ENCODE measurements at places on chromosomes 2 and 18.

GRCh38 chr2:50596515-50596914 lies 435.4 kb downstream of the NRXN1 start:
- DNase-seq: no peak

DNA sequence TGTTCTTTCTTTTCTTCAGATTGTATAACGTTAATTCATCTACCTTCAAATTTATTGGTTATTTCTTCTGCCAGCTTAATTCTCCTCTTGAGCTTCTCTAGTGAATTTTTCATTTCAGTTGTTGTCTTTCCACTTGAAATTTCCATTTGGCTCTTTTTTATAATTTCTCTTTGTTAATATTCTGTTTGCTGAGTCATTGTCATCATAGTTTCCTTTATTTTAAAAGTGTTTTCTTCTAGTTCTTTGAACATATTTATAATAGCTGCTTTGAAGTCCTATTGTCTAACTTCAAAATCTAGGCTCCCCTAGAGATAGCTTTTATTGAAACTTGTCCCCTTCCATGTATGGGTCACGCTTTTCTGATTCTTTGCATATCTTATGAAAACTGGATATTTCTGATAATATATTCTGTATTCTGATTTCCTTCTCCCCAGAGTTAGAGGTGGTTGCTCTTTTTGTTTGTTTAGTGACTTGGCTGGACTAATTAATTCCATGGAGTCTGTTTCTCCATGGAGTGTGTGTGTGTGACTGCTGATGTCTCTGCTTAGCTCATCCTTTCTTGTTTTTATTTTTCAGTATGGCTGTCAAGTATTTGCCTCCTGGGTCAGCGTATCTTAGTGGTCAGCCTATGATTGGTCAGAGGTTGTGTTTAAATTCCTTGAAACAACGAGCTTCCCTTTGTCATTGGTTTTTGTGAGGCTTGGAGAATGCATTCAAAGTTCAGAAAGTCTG lies 47.6 kb downstream of the DIS3L2 start:
- no peak for DNase-seq

GRCh38 chr18:2985628-2986027 lies 27.3 kb downstream of the LPIN2 start:
- DNase-seq: no peak

DNA sequence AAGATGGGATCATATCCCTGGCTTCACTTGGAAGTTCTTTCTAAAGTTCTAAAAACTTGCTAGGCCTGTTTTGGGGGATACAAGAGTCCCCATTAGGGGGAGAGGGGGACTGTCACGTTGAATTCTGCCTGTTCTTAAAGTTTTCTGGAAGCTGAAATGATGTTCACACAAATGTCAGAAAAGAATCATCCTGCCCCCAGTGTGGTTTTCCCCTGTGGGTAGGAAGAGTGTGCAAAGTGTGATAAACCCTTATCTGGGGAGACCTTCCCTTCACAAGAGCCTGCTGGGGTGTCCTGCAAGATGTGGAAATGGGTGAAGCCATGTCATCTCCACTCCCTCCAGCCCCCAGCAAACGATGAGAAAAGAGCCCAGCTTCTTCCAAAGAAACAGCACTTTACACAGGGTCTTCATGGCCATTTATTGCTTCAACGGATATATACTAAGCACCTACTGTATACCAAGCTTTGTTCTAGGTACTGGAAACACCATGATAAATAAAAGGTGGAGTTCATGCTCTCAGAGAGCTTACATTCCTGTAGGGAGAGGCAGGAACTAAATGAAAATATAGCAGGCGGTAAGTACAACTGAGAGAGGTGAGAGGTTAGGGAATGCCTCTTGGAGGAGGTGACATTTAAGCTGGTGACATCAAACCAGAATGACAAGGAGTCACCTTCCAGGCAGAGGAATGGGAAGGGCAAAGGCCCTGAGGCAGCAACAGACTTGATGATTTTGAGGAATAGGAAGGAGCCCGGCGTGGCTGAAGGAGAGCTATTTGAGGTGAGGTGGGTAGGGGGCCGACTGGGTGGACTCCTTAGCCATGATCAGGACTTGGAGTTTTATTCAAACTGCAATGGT lies 1.6 kb downstream of the MFSD2B start:
- no peak for DNase-seq

DNA sequence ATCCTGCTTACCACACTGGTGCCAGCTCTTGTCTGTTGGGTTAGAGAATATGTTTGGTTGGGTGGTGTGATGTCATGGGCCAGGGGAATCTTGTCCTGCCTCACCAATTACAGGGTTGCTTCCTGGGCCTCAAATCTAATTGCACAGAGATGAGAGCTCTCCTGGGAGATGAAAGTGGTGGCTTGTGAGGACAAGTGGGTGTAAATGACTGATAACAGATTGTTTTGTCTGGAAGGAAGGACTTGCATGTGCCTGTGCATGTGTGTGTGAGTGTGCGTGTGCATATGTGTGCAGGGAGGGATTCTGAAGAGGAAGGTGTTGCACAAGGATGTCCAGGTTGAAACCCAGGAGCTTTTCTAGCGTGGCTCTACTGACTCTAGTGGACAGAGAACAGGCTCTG lies 271.9 kb downstream of the LOXHD1 start:
- DNase-seq: no peak

GRCh38 chr18:63708650-63709049 lies 5.9 kb downstream of the SERPINB11 start:
- no peak for DNase-seq

DNA sequence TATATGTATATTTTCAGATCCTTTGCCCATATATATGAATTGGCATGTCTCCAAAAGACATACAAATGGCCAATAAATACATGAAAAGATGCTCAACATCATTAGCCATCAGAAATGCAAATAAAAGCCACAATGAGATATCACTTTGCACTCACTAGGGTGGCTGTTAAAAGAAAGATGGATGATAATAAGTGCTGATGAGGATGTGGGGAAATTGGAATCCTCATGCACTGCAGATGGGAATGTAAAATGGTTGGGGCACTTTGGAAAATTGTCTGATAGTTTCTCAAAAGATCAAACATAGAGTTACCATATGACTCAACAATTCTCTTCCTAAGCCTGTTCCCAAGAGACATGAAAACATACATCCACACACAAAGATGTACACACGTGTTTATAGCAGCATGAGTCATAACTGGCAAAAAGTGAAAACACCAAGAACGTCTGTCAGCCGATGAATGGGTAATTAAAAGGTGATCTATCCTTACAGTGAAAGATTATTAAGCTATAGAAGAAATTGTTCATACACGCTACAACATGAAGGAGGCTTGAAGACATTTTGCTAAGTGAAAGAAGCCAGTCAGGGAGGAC lies 19.7 kb downstream of the NGEF start:
- no peak for DNase-seq

GRCh38 chr2:205077159-205077558 lies 531.9 kb downstream of the PARD3B start:
- no peak for DNase-seq

DNA sequence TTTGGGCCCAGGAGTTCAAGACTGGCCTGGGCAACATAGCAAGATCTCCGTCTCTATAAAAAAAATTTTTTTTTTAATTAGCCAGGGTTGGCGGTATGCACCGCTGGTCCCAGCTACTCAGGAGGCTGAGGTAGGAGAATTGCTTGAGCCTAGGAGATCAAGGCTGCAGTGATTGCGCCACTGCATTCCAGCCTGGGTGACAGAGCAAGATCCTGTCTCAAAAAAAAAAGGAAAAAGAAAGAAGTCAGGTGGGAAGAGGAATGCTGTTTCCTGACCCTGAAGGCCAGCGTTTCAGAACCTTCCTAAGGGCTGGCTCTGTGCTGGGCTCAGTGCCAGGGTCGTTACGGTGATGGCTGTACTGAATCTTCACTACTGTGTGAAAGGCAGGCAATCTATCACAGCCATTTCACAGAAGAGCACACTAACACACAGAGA lies 35.0 kb upstream of the AGAP1 start:
- DNase-seq: no peak

- no peak for DNase-seq
Observed at GRCh38 chr2:64635976-64636911, 17.5 kb downstream of the SERTAD2 start.

DNA sequence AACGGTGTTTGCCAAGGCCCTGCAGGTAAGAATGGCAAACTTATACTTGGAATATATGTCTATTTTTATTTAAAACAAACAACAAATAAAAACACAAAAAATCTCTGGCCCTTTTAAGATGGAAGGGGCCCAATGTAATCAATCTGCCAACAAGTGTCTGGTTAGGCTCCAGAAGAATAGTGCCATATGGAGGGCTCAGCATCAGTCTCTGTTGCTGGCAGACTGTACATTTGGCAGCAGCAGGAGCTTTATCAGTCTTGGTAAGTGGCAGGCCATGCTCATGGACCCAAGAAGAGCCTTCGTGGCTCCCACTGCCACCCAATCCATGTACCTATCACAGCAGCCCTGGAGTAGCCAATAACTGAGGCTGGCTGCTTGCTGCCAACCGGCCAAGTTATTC lies 101.1 kb downstream of the GALNT3 start:
- no peak for DNase-seq
